CMK (cell line): ENCODE measurements at places on chromosomes 1 and 21.

- DNase-seq, result no peak
These were observed 6.0 kb upstream of the ACTRT2 start for GRCh38 chr1:3015269-3015635.

- no peak for DNase-seq
These were observed 222.6 kb upstream of the DPYD start for GRCh38 chr1:98143403-98143802.

DNA sequence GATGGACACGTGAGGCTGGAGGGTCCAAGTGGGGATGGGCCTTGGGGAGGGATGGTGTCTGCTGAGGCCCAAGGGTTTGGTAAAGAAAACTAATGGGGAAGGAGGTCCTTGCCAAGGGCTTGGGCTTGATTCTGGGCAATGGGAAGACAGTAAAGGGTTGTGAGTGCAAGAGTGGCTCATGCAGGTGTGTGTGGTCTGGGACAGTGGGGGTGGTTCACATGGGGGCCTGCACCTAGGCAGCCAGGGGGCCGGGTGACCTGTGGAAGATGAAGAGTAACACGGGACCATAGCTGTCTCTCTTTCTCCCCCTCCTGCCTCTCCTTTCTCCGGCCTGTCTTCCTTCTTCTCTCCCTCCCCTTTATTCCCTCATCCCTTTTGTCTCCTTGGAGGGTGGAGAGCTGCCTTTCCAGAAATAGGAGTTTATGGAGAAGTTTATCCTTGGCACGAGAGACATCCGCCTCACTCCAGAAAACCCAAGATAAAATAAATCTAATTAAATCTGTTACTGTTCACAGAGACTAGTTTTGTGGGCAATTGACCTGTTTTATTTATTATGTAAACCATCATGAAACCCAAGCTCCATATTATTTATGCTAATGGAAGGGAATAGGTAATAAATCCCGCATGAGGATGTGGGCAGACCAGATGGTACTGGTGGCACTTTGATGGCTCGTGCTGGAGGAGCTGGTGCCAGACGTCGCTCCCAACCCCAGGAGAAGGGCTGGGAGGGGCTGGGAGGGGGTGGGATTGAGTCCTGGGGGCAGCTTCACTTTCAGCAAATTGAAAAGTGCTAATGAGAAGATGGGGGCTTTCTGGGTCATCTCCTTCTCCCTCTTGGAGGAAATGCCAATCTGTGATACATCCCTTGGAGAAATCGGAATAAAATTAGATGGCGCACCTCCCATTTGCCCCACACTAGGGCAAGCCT lies 272.9 kb upstream of the CSF3R start:
- no peak for DNase-seq

GRCh38 chr1:64769482-64769881 lies 24.6 kb downstream of the RAVER2 start:
- no peak for DNase-seq

GRCh38 chr1:99110140-99111041 lies 105.7 kb upstream of the PLPPR5 start:
- DNase-seq, result no peak
